ENCODE measurements at places on chromosomes 6 and 20.

DNA sequence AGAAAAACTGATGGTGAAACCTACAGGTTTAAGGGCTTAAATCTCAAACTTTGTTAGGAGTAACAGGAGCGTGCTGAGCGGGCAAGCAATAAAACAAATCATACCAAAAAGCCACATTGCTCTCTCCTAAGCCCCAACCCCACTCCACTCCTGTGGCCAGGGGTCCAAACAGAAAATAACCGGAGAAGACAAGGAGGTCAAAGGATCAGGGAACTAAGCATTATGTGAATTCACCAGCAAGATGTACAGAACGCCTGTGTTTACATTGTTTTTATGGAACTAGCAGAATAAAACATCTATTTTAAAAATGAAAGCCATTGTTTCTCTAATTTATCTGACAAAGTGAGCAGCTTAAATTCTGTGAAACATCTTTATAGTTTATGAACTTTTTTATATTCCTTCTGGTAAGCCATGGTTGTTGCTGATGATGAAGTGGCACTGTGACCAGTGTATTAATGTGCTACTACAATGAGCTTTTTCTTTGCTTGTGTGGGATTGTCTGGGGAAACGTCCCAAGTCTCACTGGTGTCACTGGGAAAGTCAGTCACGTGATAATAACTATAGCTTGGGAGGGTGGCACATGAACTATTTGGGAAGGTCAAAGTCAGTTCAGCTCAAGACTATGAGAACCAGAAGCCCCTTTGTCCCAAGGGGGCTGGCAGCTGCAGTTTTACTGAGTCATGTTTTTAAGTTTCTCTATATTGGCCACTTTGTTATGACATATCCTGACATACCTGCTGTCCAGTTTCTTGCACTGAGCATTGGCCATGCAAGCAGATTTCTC is 9.8 kb downstream of the FAM210B start:
- DNase-seq, result peak; percentile 3

DNA sequence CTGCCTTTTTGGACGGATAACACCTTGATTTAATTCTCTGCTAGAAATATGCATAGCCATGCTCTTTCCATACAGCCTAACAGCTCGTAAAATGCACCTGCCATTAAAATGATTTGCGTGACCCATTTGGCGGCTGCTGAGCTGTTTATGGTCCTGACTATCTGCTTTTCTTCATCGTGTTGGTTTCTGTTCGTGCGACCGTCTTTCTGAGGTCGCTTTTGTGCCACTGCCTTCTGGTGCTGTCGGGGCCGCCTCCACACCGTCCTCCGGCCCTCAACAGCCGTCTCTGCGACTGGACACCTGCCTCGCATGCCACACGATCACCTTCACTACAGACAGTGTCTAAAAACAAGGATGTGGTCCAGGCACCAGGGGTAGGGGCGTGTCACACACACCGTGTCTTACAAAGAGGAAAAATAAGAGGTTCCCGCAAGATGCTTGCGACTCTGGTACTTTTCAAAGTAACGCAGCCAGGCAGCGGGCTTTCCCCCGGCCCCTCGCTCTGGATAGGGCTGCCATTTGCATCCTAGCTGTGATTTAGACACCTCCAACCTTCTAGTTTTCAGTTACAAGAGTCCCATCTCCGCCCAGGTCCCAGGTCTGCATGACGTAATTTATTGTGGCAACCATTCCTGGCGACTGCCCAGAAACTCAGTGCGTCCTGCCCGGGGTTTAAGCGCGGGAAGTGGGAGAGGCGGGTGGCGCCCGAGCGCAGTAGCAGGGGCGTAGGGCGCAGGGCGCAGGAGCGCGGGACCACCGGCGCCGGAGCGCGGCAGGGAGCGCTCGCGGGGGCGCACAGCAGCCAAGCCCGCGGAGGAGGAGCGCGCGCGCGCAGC is at the start of gene STMND1:
STMND1 (plus strand) TSS at position 629 of the 836 bp plus-strand sequence. CDS start 208 bp downstream, outside the sequence.
- no peak for DNase-seq

DNA sequence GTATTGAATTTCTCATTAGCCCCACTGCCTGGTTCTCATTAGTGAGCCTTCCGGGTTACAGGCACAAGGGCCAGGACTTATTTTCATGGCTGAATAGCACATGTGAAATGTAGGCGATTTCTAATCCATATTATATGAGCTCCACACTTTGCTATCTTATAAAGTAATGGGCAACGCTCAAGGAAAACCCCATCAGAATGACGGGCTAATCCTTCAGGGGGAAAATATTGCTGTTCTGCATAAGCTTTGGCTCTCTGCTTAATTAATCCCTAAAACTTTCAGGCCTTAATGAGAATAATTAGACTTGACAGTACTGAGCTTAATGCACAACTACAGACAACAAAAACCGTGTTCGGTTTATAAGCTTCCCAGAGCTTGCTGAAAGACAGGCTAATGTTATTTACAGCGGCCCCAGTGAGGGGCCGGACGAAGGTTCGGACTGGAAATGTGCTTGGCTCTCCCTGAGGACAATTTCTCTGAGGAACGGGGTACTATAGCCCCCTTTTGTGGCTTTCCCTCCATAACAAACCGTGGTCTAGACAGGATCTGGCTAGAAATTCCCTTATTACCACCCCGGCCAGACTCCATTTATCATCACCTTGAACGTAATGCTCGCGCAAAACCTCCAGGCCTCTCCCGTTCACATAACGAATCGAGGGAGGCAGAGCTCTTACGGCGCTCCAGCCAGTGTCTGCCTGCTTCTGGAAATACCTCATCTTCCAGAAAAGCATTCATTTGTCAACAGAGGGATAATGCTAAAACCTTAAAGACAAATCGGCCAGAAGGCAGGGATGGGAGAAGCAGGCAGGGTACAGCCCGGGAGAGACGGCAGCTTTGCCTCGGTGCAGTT is 164.5 kb downstream of the CD83 start:
- no peak for DNase-seq

- DNase-seq, result no peak
Measured at GRCh38 chr20:884983-885952, 30.9 kb downstream of the ANGPT4 start.

GRCh38 chr6:106363401-106364138 is 3.1 kb downstream of the CRYBG1 start:
- no peak for DNase-seq

DNA sequence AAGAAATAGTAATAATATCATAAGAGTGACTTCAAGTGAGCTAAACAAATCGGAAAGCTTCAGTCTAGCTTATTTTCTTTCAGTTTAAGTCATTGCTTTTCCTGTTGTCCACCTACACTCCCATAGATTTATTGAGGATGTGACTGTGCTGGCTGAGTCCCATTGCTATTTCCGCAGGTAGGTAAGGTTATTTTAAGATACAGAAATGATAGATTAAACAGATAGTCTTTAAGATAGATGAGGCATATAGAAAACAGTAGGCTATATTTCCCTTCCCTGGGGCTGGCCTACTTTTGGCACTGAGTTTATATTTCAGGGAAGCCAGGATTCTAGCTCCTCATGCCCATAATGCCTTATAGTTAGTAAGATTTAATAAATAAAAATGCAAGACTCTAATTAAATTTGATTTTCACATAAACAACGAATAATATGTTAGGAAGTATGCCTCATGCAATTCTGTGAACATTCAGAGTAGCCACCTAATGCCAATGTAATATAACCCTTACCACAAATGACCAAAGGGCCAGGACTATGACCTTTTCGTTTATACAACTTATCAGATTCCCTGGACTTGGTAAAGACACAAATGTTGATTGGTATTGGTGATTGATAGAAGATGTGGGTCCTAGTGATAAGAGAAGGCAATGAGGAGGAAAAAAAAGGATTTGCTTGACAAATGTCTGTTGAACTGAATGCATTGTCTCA is 1079.3 kb downstream of the EPHA7 start:
- DNase-seq, result no peak

- no peak for DNase-seq
Measured at GRCh38 chr6:28208111-28208659, 16.9 kb upstream of the ZSCAN9 start.

DNA sequence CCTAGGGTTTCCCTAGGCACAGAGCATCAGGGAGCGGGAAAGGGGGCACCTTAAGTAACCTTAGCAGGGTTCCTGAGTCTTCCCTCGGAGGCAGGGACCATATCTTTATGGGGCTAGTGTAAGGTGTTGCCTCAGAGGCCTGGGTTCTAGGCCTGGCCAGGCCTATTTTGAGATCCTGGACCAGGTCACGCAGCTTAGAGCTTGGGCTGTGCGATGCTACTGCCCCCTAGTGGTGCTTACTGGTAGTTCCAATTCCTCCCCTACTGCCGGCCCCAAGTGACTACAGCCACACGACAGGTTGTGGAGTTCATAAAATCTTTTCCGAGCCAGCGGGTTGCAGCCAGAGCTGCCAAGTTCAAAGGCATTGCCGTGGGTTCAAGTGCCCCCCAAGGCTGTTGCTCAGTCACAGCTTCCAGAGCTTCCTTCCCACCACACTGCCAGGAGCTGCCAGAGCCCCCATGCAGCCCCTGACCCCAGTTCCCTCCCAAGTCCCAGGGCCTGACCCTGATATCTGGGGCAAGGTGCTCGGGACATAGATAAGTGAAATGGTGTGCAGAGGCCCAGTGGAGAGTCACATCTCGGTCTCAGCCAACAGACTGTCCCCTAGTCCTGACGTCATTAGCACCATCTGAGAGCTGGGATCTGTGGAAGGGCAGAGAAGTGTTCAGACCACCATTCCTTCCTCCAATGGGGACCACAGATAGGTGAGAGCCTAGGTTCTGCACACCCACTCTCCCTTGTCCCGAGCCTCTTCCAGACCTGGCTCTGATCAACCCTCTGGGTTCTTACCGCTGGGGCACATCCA is 3.3 kb downstream of the LRRC73 start:
- peak; percentile 74 for DNase-seq

GRCh38 chr6:12110523-12111362 is 98.6 kb downstream of the HIVEP1 start:
- no peak for DNase-seq
